ENCODE measurements at places on chromosomes 11 and 22. TPM values are rescaled to one million over a fixed set of nuclear protein-coding genes. Genes with fewer than 3 reads are reported as not detected.

USH1C gene
- not detected for total RNA-seq

MUC6 gene
- total RNA-seq, result 0.43 TPM

SCN4B gene
- 2.9 TPM for total RNA-seq

DNA sequence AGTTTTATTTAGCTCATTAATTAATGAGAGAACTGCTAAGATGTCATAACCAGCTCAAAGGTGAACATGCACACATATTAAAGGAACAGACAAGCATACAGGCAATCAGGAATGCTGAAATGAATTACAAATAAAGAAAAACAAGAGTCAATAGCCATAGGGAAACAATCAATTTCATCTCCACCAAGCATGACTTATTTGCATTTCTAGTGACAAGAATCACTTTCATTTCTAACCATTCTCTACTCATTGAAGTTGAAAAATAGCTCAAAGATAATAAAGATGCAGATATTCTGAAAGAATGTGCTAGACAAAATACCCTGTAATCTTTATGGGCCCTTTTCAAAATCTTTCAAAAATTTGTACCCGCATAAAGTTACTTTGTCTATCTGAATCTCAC, 23.2 kb downstream of the ISX start:
- no peak overlapping the region for H3K27ac ChIP-seq
- H3K4me3 ChIP-seq, result no peak overlapping the region
- no peaks in the 10 kb centered on the region for H3K36me3 ChIP-seq
- no peaks in the 10 kb centered on the region for H3K4me1 ChIP-seq

DNA sequence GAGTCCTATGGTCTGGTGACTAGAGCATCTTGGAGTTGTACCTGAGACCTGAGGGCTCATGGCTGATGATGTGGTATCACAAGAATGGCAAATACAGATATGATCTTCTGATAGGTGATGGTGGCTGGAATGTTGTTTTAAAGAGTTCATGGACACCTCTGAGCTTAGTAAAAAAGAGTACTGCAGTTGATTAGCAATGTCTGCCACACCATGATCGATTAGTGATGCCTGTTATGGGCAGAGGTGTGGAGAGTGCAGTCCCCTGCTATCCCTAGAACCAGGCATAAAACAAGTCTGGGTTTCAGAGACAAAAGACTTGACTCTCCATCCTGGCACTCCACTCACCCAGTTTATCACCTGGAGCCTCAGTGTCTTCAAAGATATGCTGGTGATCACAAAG, 1.4 kb upstream of the BATF2 start:
- no peak overlapping the region for H3K27ac ChIP-seq
- no peaks in the 10 kb centered on the region for H3K27me3 ChIP-seq
- DNase-seq, result no peak

DNA sequence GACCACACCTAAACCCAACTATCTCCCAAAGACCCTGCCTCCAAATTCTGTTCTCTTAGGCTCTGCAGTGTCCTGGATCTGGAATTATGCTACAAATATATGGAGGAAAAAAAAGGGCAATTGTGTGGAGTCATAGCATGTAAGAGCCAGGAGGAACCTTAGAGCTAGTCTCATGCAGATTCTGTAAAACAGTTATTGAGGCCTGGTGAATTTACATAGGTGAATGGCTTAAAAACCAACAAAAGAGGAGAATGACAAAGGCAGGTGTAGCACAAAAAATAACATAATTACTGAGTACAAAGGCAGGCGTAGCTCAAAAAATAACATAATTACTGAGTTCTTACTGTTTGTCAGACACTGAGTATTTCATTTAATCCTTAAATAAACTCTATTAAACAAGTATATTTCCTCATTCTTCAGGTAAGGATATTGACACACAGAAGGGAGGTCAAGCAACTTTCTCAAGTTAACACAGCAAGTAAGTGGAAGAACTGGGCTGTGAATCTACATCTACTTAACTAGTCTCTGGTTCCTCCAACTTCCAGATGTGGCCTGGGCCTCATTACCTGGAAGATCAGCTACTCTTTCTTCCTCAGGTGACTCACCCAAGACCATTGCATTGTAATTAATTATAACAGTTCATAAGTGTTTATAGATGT, 938.9 kb upstream of the TENM4 start:
- H3K4me1 ChIP-seq, result no peaks in the 10 kb centered on the region
- no peak overlapping the region for H3K27ac ChIP-seq
- no peak overlapping the region for H3K4me3 ChIP-seq
- no peaks in the 10 kb centered on the region for H3K36me3 ChIP-seq

DNA sequence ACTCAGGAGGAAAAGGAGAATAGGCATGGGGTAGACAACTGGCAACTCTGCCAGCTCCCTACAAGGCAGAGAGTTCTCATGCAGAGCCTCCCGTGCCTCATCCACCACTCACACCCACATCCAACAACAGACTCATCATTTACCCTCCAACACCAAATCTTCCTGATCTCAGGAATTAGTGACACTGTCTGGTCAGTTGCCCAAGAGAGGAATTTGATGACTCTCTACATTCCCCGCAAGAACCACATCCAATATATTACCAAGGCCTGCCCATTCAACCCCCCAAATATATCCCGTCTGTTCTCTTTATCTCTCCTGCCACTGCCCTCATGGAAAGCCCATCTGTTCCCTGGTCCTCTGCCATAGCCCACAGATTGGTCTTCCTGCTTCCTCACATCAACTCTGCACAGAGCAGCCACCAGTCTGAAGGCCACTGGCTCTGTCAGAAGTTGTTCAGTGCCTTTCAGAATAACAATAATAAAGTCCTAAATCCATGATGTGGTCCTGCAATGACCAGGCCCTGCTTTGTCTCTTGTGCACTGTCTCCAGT, 57.5 kb upstream of the CD82 start:
- no peak overlapping the region for H3K4me3 ChIP-seq
- H3K4me1 ChIP-seq, result no peaks in the 10 kb centered on the region
- H3K27ac ChIP-seq, result no peak overlapping the region
- DNase-seq, result no peak
- H3K36me3 ChIP-seq, result no peaks in the 10 kb centered on the region

- no peak overlapping the region for H3K27ac ChIP-seq
- H3K4me1 ChIP-seq, result no peaks in the 10 kb centered on the region
- no peaks in the 10 kb centered on the region for H3K36me3 ChIP-seq
- H3K27me3 ChIP-seq, result no peaks in the 10 kb centered on the region
These were observed 453.7 kb downstream of the INSC start for GRCh38 chr11:15568440-15568839.

GRCh38 chr11:14248580-14248981, 110.4 kb downstream of the RRAS2 start:
- H3K4me1 ChIP-seq, result no peaks in the 10 kb centered on the region
- no peak overlapping the region for H3K27ac ChIP-seq
- H3K27me3 ChIP-seq, result no peaks in the 10 kb centered on the region
- no peaks in the 10 kb centered on the region for H3K36me3 ChIP-seq
- DNase-seq, result no peak

- no peaks in the 10 kb centered on the region for H3K36me3 ChIP-seq
- peak overlapping the region; percentile 94 for H3K27ac ChIP-seq
- H3K27me3 ChIP-seq, result no peaks in the 10 kb centered on the region
These were observed 17.7 kb downstream of the CTNND1 start for GRCh38 chr11:57779276-57779675.

DNA sequence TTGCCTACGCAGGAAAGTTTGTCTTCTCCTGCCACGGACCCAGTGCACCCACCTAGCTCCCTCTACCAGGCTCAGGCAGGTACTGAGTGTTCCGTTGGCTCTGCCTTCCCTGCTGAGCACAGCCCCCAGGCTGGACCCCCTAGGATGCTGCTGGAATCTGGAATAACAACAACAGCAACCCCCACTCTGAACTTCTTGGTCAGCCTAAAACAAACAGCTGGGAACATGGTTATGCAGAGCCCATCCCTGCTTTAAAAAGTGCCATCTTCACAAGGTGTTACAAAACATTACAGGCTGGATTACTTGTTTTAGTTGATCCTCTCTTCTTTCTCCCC, 1.8 kb downstream of the OPCML start:
- no peak overlapping the region for H3K4me3 ChIP-seq
- DNase-seq, result no peak
- no peak overlapping the region for H3K27ac ChIP-seq
